ENCODE measurements at places on chromosomes 6 and 20.

DNA sequence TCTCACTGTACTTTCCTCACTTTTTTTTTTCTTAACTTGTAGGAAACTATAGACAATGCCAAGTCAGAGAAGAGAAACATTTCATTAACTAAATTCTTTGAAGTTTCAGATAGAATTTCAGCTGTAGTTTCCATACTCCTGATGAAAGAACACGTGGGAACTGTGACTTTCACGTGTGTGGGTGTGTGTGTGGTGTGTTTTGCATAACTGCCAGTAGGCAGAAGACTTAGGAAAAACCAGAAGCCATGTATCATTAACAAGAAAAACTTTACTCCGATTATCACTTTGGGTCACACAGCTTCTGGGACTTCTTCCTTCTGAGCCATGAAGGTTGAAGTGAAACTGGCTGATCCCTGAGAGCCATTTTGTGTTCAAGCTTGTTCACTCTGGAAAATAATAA lies 483.3 kb downstream of the TFAP2B start:
- DNase-seq = no peak

DNA sequence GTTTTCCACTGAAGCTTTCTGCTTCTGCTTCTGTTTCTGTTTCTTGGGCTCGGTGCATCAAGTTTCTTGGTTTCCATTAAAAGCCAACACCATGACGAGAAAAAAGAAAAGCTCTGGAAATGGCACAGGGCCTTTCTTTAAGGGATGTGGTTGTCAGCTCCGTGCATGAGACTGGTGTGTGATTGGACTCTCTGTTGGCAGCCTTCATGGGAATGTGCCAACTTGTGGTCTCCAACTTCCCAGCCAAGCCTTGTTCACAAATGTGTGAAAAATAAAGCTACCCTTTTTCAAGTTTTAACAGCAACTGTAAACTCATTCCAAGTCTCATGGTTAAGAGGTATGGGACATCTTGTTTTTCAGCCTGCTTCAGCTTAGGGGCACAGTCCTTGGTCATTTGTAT lies 68.7 kb upstream of the CST7 start:
- DNase-seq = no peak

DNA sequence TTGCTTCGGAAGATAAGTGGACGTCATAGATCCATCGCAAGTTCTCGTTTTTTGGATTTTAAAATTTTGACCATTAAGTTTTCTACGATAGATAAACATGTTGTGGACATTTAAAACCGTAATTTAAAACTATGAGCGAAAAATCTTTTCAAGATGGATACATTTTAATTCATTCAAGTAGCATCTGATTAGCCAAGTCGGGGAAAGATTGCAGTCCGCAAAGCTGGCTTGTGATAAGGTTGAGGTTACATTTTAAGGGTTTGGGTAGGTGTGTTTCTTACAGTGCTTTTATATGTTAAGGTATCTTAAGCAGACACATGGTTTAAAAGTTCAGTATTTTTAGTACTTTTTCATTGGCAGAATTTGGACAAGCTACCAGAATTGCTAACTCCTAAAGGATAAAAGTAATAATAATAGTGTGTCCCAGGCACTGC lies 1.2 kb downstream of the WTAP start:
- peak; percentile 22 for DNase-seq

GRCh38 chr6:151196555-151196954 lies 43.2 kb upstream of the AKAP12 start:
- DNase-seq = peak; percentile 88

DNA sequence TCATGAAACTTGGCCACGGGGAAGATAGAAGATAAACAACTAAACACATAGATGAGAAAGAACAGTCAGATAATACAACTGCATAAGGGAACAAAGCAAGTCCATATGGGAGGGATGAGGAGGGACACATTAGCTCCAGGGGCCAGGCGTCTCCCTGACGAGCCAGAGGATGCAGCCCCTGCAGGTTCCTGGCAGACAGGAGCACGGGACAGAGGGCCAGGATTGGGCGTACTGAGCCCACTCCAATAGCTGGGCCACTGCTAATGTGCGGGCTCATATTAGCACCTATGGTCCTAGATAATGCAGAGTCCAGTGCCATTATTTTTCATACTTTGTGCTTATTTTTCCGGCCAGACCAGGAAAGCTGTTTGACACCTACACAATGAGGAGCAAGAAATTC lies 182.9 kb downstream of the ANKRD60 start:
- DNase-seq = no peak

GRCh38 chr6:137949686-137950390 lies 82.8 kb downstream of the TNFAIP3 start:
- DNase-seq = no peak

DNA sequence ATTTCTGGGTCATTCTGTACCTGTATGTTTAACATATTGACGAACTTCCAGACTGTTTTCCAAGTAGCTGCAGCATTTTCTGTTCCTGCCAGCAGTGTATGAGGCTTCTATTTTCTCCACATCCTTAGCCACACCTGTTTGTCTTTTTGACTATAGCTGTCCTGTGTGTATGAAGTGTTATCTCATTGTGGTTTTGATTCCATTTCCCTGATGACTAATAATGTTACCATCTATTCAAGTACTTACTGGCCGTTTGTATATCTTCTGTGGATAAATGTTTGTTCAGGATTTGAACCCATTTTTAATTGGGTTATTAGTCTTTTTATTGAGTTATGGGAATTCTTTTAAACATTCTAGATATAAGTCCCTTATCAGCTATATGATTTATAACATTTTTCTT lies 95.2 kb downstream of the JAG1 start:
- DNase-seq = peak; percentile 72

- DNase-seq = peak; percentile 14
These were observed 729 bp downstream of the ATG5 start for GRCh38 chr6:106324726-106325335.

GRCh38 chr6:4967301-4968030 lies 36.4 kb downstream of the RPP40 start:
- no peak for DNase-seq

GRCh38 chr6:121594053-121594452 lies 158.6 kb downstream of the GJA1 start:
- DNase-seq = no peak

GRCh38 chr20:59737073-59737666 lies 132.8 kb downstream of the PHACTR3 start:
- no peak for DNase-seq

DNA sequence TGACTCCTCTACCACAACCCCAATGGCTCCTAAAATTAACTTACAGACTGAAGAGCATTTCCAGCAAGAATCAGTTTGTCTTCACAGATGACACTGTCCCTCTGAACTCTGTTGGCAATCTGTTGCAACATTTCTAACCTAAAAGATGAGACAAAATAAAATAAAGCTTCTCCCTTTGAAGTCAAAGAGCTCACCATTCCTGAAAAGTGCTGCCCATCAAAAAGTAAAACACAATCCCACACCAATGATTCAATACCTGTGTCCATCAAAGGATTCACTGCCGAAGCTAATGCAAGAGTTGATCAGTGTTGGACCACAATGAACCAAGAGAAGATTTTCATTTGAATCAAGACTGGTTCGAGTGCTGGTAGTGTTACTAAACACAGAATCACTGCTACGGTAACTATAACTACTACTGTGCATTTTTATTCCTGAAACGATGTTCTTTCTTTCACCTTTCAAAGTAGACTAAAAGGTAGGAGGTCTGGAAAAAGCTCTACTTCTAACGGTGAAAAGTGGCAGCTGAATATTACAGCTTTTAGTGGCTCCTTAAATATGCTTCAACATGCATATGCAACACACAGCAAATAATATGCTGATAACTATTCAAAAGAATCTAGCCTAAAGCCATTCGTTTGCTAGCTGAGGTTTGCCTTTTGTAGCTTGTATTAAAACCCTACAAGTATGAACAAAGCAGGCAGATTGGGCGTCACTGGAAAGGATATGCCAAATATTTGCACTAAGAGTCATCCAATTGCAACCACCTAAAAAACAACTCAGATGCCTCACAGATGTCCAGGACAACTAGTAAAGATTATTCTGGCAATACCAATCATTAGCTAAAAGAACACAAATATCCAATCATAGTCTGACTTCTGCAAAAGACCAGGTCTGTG lies at the start of gene DST:
DST (minus strand) TSS at position 524 of the 896 bp plus-strand sequence.
- peak; percentile 95 for DNase-seq

DNA sequence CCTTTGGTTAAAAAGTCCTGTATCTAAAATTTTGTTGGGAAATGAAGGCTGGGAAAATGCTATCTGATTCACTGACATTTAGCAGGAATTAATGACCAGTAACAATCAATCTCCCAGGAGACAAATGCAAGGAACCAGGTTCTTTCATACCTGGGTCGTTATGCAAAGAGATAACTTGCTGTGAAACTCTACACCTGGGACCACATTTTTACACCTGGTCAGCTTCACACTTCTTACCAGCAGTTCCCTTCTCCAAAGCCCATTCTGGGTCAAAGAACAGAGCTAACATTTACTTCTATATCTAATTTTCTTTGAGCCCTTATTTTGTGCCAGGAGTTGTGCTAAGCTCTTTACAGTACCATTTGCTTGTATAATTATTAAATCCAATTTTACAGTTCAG lies 27.4 kb upstream of the STXBP5 start:
- no peak for DNase-seq

DNA sequence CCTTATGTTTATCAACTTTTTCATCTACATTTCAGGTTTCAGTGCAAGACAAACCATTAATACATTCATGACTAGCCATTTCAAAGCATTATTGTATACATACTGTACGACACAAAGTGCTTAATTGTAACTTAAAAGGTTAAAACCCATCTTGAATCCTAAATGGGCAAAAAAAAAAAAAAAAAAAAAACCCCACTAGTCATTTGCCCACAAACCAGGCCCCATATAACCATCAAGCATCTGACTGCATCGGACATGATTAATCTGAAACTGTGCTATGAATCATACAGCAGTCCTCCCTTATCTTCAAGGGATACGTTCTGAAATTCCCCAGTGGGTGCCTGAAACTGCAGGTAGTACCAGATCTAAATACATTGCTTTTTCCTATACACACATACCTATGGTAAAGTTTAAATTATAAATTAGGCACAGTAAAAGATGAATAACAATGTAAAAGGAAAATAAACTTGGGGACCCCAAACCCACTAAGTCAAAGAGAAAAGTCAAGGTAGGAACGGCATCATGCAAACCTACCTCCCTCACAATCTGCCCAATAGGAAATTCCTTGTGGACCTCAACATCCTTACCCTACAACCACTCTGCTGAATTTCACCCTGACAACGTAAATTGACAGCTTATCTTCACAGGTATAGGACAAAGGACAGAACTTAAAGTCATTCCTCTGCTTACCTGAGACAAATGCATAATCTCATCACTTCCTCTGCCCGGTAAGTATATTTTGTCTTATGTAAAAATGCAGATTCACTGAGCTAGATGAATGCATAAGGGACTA lies 14.3 kb downstream of the B4GALT5 start:
- peak; percentile 68 for DNase-seq

- no peak for DNase-seq
These were observed 67.3 kb upstream of the RALY start for GRCh38 chr20:33926425-33926824.

- DNase-seq = no peak
These were observed 109.5 kb downstream of the SNX5 start for GRCh38 chr20:17859002-17859615.

Data from fibroblast of mammary gland (primary cell).